ENCODE measurements at places on chromosomes 3 and 15. TPM values are rescaled to one million over a fixed set of nuclear protein-coding genes. Genes with fewer than 3 reads are reported as not detected.

FRMD5 gene
- 0.98 TPM for total RNA-seq

CPNE4 gene
- total RNA-seq, result not detected

GRAMD2A gene
- total RNA-seq, result 0.93 TPM

KCNMB2 gene
- total RNA-seq, result not detected

FBXL2 gene
- 9.6 TPM for total RNA-seq

FHIT gene
- 18.7 TPM for total RNA-seq

SLC28A2 gene
- total RNA-seq, result not detected

BNIP2 gene
- 80.7 TPM for total RNA-seq

FOXL2NB gene
- 0.20 TPM for total RNA-seq

MAP1A gene
- total RNA-seq, result 0.09 TPM

RAB7A gene
- 221 TPM for total RNA-seq

STAB1 gene
- not detected for total RNA-seq

ALDH1L1 gene
- 1.5 TPM for total RNA-seq

CNTN4 gene
- 0.12 TPM for total RNA-seq

WDR82 gene
- 62.5 TPM for total RNA-seq

PLOD2 gene
- 149 TPM for total RNA-seq

TRPM1 gene
- total RNA-seq, result not detected
